Upper lobe of left lung (tissue), 6 donors: ENCODE measurements at places on chromosomes 2 and 18. TPM values are rescaled to one million over a fixed set of nuclear protein-coding genes. Genes with fewer than 3 reads are reported as not detected.

GRCh38 chr2:199814101-199814816, 36.7 kb downstream of the FTCDNL1 start:
- no peak overlapping the region for H3K27ac ChIP-seq
- no peaks in the 10 kb centered on the region for H3K36me3 ChIP-seq
- no peaks in the 10 kb centered on the region for H3K27me3 ChIP-seq

DNA sequence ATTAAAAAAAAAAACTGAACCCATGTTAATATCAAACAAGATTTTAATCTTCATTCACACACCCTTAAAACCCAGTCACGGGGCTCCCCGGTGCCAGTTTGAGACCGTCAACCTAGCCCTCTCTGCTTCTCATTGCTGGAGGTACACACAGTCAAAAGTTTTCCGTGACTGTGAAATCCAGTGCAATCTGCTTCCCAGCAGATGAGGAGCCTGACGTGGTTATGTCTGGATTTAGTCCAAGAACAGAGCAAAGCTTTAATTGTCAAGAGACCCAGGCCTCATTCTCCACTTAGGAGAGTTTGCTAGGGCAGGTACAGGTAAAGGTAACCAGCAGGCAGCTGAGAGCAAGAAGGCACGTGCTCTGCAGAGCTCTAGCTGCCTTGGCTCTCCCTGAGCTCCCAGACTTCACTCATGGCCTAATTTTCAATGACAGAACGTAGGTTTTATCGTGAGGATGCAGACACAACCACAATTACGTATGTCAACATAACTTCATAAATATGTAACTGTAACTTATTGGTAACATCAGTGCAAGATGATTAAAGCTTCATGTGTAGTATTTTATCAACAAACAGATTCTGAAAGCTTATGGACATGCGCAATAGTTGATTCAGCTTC, 56.3 kb downstream of the SLC16A14 start:
- no peak overlapping the region for H3K4me3 ChIP-seq
- no peak overlapping the region for H3K27ac ChIP-seq
- no peaks in the 10 kb centered on the region for H3K36me3 ChIP-seq
- H3K27me3 ChIP-seq, result no peaks in the 10 kb centered on the region
- no peaks in the 10 kb centered on the region for H3K4me1 ChIP-seq
- DNase-seq, result no peak

- H3K4me1 ChIP-seq, result no peaks in the 10 kb centered on the region
- no peak overlapping the region for H3K4me3 ChIP-seq
- DNase-seq, result no peak
- no peaks in the 10 kb centered on the region for H3K36me3 ChIP-seq
Measured at GRCh38 chr2:84247532-84247931, 211.5 kb downstream of the SUCLG1 start.

- no peaks in the 10 kb centered on the region for H3K4me1 ChIP-seq
- DNase-seq, result no peak
- H3K27me3 ChIP-seq, result no peaks in the 10 kb centered on the region
Measured at GRCh38 chr2:132904142-132904842, 234.3 kb upstream of the LYPD1 start.

GRCh38 chr2:127226132-127226519, 6.0 kb upstream of the CYP27C1 start:
- no peak overlapping the region for H3K27ac ChIP-seq
- peaks cover 7% of the 10 kb centered on the region for H3K4me1 ChIP-seq
- no peaks in the 10 kb centered on the region for H3K27me3 ChIP-seq

- no peak overlapping the region for H3K27ac ChIP-seq
- no peak overlapping the region for H3K4me3 ChIP-seq
- no peak for DNase-seq
Measured at GRCh38 chr2:224055101-224055500, 16.0 kb upstream of the SERPINE2 start.

- H3K27me3 ChIP-seq, result no peaks in the 10 kb centered on the region
- no peak overlapping the region for H3K27ac ChIP-seq
- no peak for DNase-seq
Measured at GRCh38 chr2:65339648-65340047, 92.8 kb downstream of the SPRED2 start.

GRCh38 chr18:76487782-76488181, 7.3 kb downstream of the ZNF516 start:
- no peak overlapping the region for H3K4me3 ChIP-seq
- H3K27ac ChIP-seq, result no peak overlapping the region
- H3K36me3 ChIP-seq, result no peaks in the 10 kb centered on the region
- H3K4me1 ChIP-seq, result peaks cover 11% of the 10 kb centered on the region
- no peaks in the 10 kb centered on the region for H3K27me3 ChIP-seq

DNA sequence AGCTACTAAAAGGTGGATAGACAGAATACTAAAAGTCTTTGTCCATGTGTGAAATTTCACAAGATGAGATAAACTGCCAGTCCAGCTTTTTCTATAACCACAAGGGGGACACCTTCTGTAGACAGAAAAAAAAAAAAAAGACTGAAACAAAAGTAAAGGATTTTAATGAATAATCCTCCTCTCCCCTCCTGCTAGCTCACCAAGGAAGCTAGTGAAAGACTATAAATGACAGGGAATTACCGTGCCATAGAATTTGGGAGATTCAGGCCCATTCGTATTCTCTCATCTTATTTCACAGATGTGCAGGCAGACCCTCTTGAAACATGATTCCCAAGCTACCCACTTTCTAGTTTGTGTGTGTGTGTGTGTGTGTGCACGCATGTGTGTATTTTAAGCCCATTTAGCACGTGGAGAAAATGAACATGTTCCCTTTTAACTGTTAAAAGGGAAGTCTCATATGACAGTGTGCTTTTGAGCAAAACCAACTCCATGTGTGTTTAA, 36.3 kb upstream of the SLC8A1 start:
- peak overlapping the region; percentile 14 for H3K27ac ChIP-seq
- no peak for DNase-seq
- H3K27me3 ChIP-seq, result no peaks in the 10 kb centered on the region
- H3K4me1 ChIP-seq, result peaks cover 5% of the 10 kb centered on the region

DNA sequence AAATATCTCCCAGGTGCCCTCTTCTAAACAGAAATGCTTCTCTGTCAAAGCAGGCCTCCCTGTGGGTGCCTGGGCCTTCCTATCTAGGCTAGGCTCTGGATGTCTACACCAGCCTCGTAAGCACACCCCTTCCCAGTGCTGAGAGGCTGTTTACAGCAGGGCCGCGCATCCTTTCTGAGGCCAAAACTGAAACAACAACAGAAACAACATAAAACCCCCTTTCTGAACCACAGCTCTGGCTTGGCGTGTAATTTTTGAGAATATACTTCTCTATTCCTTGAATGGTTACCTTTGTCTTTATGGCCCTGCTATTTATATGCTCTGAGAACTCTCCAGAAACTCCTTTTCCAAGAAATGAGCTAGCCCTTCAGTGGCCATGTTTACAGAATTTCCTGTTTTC, 118.4 kb downstream of the BCL2L11 start:
- no peaks in the 10 kb centered on the region for H3K4me1 ChIP-seq
- H3K36me3 ChIP-seq, result no peaks in the 10 kb centered on the region
- no peak for DNase-seq
- H3K27me3 ChIP-seq, result no peaks in the 10 kb centered on the region
- no peak overlapping the region for H3K4me3 ChIP-seq

DNA sequence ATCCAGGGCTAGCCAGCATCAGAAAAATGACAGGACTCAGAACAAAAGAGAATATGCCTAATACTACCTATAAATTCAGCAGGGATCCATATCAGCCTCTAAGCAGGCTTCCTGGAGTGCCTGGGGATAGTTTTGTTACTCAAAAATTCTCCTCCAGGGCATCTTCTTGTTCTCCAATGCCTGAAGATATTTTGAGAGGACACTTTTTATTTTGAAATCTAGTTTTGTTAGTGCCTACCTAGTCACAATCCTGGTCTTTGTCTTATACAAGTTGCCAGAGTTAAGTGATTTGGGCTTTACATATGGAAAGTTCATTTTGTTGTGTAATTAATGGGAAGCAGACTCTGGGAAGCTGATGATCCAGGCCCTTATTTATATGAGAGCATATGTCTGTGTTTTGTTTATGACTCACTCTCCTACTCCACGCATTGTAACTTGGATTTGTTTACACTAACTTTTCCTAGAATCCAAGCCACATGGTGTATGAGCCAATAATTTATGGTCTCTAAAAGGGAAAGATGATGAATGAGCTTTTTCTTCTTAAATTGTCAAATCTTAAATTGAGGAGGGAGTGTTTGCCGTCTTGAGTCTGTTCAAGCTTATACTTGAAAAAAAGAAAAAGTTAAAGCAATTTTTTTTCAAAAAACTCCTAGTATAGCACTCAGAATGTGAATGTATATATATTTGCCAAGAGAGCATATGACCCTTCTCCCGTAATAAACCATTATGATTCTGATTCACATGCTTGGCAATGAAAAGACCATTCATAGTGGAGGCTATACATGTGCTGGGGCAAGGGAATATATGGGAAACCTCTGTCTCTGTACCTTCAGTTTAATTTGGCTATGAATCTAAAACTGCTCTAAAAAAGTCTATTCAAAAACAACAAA, 370.3 kb downstream of the SETBP1 start:
- no peaks in the 10 kb centered on the region for H3K27me3 ChIP-seq
- H3K36me3 ChIP-seq, result no peaks in the 10 kb centered on the region
- no peak overlapping the region for H3K27ac ChIP-seq
- H3K4me1 ChIP-seq, result no peaks in the 10 kb centered on the region

- no peak overlapping the region for H3K27ac ChIP-seq
- no peaks in the 10 kb centered on the region for H3K4me1 ChIP-seq
- H3K36me3 ChIP-seq, result no peaks in the 10 kb centered on the region
- H3K4me3 ChIP-seq, result no peak overlapping the region
- no peak for DNase-seq
- no peaks in the 10 kb centered on the region for H3K27me3 ChIP-seq
Measured at GRCh38 chr2:29522951-29523669, 398.3 kb downstream of the ALK start.

DNA sequence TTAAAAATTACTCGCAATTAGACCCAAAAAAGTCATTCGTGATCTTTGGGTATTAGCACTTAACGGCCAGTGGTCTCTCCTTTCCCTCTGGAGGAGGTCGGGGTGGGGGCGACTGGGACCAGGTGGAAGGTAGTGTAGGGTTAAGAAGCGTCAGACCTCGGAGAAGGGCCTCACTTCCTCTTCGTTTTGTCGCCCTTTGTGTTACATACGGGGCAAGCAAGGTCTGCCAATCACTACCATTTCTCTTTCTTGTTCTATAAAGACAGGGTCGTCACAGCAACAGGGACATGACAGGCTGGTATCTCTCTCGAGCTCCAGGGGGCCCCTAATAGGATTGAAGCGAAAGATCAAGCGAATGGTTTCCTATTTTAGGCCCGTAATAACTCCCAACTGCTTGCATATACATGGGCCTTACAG, 136.6 kb downstream of the INSIG2 start:
- no peak overlapping the region for H3K27ac ChIP-seq
- no peaks in the 10 kb centered on the region for H3K36me3 ChIP-seq
- peaks cover 15% of the 10 kb centered on the region for H3K4me1 ChIP-seq
- DNase-seq, result no peak

DNA sequence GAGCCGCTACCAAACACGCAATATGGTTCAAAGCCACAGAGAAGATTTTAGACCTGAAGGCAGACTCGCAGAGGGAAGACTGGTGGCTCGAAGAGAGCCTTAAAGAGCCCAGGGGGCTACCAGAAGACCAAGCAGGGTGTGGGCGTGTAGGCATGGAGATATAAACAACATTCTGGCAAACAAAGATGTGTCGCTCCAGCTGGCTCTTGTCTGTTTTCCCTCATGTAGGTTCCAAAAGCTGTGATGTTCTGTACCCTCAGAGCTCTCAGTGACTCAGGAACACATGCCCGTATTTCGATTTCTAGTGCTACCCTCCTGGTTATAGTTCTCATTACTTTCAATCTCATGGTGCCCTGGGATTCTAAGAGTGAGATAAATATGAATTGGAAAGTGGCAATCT, 44.5 kb downstream of the DOCK10 start:
- no peaks in the 10 kb centered on the region for H3K36me3 ChIP-seq
- DNase-seq, result no peak
- H3K4me1 ChIP-seq, result no peaks in the 10 kb centered on the region
- no peak overlapping the region for H3K27ac ChIP-seq
- H3K4me3 ChIP-seq, result no peak overlapping the region

DNA sequence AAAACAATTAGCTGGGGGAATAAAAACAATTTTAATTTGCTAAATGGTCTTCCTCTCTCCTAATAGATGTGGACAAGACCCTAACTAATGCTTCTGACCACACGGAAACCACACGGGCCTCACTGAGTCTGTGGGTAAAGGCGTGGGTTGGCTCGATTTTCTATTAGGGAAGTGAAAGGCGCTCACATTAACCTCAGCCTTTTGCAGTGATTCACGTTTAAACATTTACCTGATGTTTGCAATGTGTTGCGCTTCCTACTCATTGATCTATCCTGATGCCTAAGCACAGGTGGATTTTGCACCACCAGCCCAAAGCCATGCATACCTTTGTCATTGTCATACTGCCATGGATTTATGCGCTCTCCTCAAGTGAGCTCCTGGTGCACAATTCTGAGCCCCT, 35.6 kb upstream of the NRP2 start:
- no peaks in the 10 kb centered on the region for H3K27me3 ChIP-seq
- H3K4me3 ChIP-seq, result no peak overlapping the region
- no peaks in the 10 kb centered on the region for H3K36me3 ChIP-seq
- no peak overlapping the region for H3K27ac ChIP-seq
- H3K4me1 ChIP-seq, result no peaks in the 10 kb centered on the region
- DNase-seq, result no peak

GRCh38 chr2:210635257-210635656, 78.9 kb downstream of the CPS1 start:
- H3K4me1 ChIP-seq, result no peaks in the 10 kb centered on the region
- no peak overlapping the region for H3K4me3 ChIP-seq
- DNase-seq, result no peak

IMPACT gene
- 14.1 TPM for total RNA-seq

DNMT3A gene
- 35.1 TPM for total RNA-seq

CPLX4 gene
- not detected for total RNA-seq

ANKRD29 gene
- total RNA-seq, result 150 TPM

SLC8A1 gene
- total RNA-seq, result 54.5 TPM

UPP2 gene
- total RNA-seq, result not detected

ANKRD30BL gene
- total RNA-seq, result not detected

SERPINB3 gene
- total RNA-seq, result 0.30 TPM
